ENCODE measurements at places on chromosomes 13 and 19.

GRCh38 chr13:84823528-84823927, 941.3 kb upstream of the SLITRK1 start:
- DNase-seq: no peak

GRCh38 chr13:94182185-94182761, 297.2 kb downstream of the DCT start:
- DNase-seq: no peak

GRCh38 chr13:31545616-31546015, 193.7 kb upstream of the RXFP2 start:
- DNase-seq: no peak

DNA sequence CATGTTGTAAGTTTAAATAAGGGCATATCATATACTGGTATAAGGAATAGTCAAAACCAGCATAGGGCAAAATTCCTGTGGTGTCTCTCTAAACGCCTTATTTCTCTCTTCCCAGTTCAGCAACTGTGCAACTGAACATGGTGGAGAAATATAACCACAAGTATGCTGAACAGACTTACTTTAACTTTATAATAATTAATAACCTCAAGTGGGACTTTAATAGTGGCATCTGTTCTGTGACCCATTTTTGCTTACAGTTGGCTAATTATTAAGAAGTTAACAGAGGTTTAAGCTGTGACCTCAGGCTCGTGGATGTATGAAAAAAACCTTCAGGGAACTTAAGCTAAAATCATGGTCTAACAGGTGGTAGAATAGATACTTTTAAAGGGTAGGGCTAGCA, 54.3 kb downstream of the MICU2 start:
- no peak for DNase-seq

DNA sequence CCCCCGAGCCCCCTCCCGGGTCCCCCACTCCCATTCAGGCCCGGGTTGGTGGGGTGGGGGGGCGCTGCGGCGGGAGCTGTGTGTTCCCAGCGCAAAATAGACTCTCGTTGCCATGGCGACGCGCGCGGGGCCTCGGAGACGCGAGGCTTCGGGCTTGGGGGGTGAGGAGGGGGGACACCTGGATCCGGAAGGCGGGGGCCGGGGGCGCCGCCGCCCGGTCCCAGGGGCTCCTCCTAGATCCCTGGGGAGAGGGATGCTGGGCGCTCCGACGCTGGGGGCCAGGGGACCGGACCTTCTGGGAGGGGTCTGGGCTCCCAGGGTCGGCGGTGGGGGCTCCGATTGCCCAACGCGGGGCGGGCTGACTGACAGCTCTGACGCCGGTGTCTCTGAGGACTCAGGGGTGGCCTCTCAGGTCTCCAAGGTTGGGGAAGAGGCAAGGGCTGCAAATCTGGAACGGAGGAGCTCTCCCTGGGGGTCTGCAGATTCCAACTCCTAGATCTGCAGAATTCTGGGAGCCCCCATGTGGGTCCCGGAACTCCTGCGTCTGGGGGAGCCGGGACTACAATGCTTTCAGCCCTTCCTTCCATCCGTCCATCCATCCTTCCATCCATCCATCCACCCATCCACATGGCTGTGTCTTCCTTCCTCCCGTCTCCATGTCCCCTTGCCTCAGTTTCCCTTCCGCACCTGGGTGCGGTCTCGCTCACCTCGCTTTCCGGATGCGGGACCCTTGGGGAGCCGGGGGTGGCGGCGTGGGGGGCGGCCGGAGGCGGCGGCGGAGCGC, 9.1 kb upstream of the SHISA7 start:
- DNase-seq: peak; percentile 66

DNA sequence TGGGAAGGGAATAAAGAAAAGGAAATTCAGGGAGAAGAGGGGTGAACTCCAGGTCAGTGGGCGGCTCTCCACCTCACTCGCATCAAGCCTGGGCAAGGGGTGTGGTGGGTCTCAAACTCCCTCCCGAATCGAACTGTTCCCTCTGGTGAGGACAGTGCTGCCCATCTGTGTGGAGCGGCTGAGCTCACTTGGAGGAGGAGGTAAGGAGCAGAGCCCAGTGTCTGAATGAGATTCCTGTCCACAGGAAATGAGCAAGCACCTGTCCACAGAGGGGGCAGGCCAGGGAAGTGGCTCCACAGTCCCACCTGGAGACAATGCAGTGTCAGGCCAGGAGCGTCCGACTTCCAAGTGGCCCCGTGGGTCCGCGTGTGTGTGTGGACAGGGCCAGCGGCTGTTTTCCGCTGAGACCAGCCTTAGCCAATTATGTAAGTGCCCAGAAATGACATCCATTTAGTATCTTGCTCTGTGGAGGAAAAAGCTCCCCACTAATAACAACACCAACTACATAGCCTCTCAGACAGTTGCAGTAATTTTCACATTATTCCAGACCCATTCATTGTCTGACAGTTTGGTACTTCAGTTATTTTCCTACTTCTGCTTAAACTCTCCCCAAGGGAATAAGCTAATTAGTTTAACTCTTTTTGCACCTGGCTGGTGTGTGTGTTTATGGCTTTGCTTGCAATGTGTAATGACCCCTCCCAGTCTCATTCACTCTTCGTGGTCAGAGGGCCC, 114.6 kb downstream of the SOX1 start:
- DNase-seq: no peak

DNA sequence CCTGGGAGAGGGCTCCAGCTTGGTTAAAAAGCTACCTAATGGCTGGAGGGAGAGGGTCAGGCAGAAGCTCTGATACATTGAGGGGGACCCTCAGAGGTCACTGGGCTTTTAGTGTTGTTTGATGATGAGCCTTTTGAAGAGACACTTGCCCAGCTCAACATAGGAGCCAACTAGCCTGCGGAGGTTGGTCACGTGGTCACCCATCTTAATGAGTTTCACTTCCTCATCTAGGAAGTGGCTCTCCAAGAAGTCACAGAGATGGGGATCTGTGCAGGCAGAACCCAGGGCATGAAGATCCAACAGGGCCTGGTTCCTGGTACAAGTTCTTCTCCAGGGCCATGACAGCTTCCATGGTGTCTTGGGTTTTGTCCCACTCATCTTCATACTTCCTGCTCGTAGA, 33.4 kb downstream of the IPO5 start:
- no peak for DNase-seq

DNA sequence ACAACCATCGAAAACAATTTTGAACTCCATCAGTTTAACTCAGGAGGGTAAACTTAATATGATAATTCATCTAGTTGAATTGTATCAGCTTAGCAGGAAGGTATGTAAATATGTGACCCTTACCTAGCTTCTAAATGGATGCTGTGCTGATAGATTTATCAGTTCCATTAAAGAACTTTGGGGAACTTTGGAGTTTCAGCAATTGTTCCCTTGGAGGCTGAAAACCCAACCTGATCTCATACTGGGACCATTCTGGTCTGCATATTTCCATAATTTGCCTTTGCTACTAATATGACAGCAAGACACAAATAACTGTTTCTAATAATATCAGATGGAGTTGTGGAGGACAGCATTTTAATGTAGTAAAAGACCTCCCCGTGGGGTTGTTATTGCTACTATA, 127.8 kb downstream of the GGACT start:
- DNase-seq: no peak

- no peak for DNase-seq
Measured at GRCh38 chr13:97535614-97536013, 101.6 kb downstream of the RAP2A start.

All from NCI-H146 (cell line).